ENCODE measurements at places on chromosomes 11 and 22.

GRCh38 chr11:130834886-130835285 is 81.4 kb downstream of the SNX19 start:
- DNase-seq = no peak

GRCh38 chr11:9943386-9944110 is 279.7 kb downstream of the SWAP70 start:
- no peak for DNase-seq

- no peak for DNase-seq
Observed at GRCh38 chr11:1119604-1120146, 38.1 kb upstream of the MUC5AC start.

DNA sequence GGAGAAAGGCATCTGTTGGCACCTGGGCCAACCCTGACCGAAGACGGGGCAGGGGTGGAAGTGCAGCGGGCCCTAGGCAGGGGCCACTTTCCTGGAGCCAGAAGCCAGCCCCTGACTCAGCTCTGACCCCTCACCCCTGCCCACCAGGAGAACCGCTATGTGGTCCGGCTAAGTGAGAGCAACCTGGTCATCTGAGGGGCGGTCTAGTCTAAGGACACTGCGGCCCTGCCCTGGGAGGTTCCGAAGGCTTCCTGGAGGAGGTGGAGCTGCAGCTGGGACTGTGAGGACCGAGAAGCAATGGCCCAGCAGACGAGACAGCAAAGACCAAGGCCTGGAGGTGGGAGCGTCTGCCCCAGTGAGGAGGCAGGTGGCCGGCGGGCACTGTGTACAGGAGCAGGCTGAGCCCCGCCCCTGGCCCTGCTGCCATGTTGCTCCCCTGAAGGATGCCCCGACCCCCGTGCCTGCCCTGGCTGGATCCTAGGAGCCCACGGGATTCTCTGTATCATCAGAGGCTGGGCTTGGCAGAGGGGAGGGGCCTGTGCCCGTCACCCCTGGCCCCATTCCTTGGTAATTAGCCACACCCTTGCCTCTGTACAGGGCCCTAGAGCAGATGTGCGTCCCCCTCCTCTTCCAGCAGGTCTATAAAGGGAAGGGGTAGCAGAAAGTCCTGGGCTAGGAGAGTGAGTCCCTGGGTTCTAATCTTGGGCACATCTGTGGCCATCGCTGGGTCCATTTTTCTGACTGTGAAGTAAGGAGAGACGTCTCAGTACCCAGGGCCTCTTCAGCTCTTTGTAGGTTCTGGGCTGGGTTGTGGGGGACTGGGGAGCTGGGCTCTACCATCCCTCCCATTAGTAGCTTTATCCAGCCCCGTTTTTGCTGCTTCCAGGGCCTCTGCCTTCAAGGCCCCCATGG is 19.4 kb downstream of the RELT start:
- DNase-seq = no peak

- DNase-seq = no peak
Observed at GRCh38 chr11:68436162-68436888, 24.2 kb upstream of the PPP6R3 start.

DNA sequence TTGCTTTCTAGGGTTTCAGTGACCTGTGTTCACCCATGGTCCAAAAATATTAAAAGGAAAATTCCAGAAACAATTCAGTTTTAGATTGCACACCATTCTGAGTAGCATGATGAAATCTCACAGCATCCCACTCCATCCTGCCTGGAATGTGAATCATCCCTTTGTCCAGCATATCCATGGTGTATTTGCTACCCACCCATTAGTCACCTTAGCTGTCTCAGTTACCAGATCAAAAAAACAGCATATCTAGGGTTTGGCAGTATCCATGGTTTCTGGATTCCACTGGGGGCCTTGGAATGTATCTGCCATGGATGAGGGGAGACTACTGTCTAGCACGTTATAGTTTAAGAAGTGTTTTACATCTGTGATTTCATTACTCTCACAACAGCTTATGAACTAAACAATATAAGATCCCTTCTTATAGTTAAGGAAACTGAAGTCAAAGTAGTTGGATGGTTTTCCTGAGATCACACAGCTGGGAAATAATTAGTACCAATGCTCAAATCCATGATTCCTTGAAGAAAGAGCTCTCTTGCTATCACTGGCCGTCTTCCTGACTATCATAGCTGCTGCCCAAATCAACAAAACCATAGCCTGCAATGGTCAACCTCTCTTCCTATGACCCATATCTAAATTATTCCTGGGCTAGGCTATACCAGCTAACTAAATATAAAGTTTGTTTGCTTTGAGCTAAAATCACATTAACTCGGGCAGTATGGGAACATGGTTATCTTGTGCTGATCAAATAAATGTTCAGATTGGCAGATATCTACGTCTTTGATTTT is 122.6 kb downstream of the MICAL2 start:
- no peak for DNase-seq

GRCh38 chr22:30855266-30855665 is 113.3 kb downstream of the MORC2 start:
- DNase-seq = no peak

GRCh38 chr22:22397292-22397870 is 111.2 kb downstream of the ZNF280B start:
- no peak for DNase-seq

GRCh38 chr11:65428578-65429067 is 6.0 kb downstream of the NEAT1 start:
- no peak for DNase-seq

DNA sequence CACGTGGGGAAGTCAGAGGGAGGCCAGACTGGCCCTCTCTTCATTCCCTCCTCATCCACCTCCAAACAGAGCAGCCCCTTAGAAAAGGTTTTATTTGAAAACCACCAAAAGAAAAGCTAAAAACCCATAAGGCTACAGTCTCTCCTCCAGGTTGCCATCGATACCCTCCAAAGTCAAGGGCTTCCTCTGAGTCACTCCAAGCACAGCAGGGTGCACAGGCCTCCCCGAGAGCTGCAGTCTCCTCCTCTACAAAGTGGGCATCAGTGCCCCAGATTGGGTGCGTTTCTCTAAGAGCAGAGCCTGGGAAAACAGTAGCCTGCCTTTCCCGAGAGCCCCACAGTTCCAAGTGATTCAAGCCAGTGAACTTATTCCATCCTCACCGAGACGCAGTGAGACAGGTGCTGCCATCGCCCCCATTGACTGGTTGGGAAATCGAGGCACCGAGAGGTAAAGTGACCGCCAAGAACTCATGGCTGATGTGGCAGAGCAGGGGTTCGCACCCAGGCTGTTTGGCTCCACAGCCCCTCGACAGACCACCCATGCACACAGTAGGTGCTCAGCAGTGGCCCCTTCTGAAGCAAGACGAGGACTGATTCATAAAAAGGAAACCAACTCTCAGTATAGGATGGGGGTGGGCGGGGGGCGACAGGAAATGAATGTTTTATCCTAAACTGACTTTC is 91.7 kb upstream of the SHISAL1 start:
- no peak for DNase-seq

DNA sequence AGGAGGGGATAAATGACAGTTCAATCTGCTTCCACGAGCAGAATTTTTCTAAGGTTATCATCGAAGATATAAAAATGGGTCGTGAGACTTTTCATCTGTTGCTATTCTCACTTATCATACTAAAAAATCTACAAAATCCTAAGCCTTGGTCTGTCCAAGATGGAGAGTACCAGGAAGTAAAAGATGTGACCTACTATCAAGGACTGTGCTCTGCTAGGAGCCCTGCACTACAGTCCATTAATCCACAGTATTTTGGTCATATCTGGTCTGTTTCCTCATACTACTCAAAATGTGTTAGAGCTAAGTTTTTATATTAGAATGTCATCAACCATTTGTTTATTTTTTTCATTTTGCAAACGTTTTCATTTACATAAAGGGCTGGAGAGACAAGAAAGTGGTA is 79.4 kb downstream of the DDIAS start:
- no peak for DNase-seq

DNA sequence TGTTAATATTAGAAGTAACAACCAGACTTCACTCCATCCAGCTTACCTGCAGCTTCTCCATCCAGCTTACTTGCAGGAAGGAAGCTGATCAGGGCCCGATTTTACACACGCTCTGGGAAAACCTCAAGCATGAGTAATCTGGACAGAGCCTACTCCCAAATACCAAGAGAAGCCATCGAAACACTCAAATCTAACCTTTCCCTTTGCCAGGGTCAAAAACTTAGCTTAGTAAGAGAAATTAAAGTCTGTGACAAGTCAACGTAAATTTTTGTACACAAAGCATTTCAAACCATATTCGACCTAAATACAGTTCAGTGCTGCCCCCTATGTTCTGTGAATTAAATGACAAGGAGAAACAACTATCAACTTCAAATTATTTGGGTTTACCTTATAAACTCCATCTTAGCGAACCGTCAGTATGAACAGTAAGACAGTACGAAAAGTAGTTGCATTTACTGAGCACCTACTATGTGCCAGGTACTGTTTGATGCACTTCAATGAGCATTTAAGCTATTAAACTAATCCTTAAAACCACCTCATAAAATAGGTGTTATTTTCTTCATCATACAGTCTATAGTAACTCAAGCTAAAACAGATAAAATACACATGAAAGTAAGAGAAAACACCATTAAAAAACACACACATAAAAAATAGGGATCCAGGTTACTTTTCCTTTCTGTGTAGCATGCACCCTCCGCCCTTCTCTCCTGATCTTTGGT is 36.9 kb downstream of the ARFGAP3 start:
- no peak for DNase-seq

DNA sequence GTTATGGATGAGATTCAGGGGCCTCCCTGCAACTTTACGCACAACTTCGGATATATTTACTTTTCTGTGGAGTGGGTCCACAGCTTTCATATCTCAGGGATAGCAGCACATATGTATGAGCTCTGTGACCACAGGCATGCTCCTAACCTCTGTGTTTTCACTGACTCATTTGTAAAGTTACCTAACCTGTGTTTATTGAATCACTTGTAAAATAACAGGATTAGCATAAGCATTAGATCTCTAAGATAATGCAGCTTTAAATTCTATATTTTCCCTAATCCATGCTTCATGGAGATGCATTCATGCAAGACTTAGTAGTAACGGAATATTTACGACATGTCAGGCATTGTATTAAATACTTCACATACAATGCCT is 47.9 kb upstream of the DDI1 start:
- DNase-seq = no peak

DNA sequence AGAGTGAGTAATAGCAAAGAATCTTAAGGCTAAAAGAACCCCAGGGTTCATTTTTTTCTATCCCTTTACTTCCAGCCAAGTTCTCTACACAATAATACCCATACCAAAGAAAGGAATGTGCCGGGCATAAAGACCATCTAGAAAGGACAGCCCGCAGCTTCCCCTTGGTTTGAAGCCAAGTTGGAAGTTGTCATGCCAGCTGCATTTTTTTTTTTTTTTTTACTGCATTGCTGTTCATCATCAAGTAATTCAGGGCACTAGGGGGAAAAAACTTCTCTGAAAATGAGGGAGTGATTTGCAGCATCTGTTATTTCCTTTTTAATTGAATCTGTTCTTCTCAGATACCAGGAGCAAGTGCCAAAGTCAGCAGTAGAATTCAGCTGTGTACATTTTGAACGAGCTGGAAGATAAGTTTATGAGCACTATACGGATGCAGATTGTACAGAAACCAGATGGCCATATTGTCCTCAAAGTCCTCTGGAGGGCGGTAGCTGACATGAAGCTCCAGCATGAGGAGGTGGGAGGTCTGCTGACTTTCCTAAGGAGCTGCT is 56.4 kb downstream of the UBASH3B start:
- no peak for DNase-seq

DNA sequence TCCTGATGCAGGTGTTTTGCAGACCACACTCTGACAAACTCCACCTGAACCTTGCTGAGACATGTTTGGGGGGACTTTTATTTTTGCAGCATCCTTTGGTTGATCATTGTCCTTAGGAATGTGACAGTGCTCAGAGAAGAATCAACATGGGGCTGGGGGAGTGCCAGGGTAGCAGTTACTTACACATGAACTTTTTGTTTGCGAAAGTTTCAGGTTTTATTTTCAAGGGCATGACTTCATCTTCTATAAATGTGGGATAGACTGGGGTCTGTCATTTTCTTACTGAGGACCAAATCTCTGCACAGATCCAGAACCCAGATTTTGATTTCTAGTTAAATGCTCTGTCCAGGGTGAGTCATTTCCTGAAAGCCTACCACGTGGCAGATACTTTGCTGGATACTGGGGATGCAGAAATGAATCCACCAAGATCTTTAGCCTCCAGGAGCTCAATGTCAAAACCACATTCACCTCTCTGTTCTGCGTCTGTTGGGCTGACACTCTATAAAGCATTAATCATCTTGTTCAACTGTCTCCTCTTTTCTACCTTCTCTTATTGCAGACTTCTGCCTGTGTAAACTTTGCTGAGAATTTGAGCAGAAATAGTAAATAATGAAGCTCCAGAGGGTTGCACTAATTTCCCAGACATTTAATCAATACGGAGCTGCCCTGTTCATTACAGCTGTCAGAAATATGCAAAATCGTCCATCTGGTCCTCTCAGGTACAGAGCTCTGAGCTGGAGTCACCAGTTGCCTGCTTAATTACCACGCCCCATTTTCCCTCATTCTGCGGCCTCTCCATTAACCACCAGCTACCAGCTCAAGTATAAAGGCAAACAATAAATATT is 387.9 kb downstream of the MIAT start:
- no peak for DNase-seq

- DNase-seq = no peak
Observed at GRCh38 chr11:90510839-90511238, 288.0 kb upstream of the CHORDC1 start.

DNA sequence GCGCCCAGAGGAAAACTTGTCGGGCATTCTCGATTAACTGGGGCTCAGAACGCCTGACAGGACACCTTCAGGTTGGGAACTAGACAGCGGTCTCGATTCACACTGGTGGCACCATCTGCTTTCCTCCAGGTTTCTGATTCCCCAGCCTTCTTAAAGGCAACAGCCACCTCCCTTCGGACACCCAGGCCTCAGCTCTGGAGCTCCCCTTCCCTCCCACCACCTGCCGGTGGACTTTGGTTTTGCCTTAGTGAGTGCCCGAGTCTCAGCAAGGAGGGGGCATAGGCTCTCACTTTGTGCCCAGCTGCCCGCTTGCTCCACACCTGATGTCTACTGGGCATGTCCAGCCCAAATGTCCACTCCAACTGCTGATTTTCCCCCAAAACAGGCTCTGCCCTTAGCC is 110.4 kb upstream of the PARVA start:
- DNase-seq = no peak

GRCh38 chr11:74646954-74647353 is 54.6 kb downstream of the POLD3 start:
- DNase-seq = no peak

DNA sequence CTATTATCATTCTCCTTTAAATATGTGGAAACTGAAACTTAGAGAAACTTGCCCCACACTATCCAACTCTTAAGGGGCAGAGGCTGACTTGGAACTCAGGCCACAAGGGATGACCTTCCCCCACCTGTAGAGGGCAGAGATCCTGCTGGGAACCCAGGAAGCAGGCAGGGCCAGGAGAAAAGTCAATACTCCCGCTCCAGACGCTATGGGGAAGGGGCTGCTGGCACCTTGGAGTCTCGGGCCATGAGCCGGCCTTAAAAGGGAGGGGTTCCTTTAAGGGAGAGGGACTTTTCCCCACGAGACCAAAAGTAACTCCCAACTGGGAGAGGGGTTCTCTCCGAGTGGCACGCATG is 620 bp upstream of the ANO5 start:
- DNase-seq = no peak

GRCh38 chr22:25013607-25014006 is 61.1 kb downstream of the KIAA1671 start:
- no peak for DNase-seq
